ENCODE measurements at places on chromosomes 2 and 18. TPM values are rescaled to one million over a fixed set of nuclear protein-coding genes. Genes with fewer than 3 reads are reported as not detected.

G6PC2 gene
- total RNA-seq, result not detected

HDAC4 gene
- total RNA-seq, result 46.0 TPM

CDH19 gene
- not detected for total RNA-seq

GRCh38 chr2:106038601-106039375 is 155.3 kb downstream of the UXS1 start:
- no peak for DNase-seq

DNA sequence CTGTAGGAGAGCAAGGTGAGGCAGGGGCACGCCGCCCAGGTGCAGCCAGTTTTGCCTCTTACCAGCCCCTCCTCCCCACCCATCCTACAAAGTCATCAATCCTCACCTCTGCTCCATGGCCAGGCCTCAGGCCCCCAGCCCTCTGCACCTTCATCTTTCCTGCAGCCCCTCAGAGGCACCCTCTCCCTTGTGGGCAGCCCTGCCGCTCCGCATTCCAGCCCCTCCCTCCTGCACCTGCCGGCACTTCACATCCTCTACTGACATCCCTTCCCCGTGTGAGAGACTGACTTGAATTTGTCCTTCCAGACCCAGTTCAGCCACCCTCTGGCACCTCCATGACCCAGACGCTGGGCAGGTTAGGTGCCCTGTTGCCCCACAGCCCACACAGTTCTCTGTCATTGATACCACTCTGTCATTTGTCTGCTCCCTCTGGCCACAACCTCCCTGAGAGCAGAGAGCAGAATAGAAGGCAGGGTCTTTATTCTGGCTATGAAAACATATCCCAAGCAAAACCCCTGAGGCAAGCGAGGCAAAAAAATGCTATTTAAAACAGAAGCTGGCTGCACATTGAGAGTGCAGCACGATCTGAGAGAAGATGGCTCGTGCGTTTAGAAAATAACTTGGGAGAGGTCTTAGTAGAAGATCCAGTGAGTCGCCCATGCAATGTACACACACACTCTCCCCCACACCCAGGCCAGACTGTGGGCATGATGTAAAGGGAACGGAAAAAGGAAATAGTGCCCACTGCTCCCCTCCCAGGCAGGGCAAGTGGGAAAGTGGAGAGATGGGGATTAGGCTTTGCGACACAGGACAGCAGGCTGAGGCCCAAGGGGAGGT is 25.9 kb downstream of the SDC1 start:
- DNase-seq, result no peak

DNA sequence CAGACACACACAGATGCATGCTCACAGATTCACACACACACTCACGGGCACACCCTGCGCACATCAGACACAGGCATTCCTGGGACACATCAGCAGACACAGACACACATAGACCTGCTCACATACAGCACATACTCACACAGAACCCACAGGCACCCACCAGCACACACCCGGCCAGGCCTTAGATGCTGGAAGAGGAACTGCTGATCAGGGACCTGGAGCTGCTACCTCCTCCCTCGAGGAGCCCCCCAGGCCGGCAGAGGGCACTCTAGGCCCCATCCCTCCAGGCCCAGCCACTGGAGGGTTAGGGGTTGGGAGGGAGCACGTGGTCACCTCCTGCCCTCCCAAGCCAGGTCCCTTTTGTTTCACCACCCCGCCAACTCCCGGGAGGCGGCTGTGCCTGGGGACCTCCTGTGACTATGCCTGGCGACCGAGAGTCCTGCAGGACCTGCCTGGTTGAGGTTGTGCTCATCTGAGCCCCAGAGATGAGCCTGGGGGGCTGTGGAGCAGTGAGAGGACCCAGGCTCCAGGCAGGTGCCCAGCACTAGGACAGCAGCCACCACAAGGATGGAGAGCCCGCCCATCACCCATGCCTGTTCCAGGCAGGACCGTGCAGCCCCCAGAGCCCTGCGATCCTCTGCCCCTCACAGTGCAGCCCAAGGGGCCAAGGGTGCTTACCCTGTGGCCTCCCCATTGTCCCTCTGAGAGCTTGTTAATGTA is 21.0 kb upstream of the PTMA start:
- peak; percentile 84 for DNase-seq

ADI1 gene
- total RNA-seq, result 25.0 TPM

DNA sequence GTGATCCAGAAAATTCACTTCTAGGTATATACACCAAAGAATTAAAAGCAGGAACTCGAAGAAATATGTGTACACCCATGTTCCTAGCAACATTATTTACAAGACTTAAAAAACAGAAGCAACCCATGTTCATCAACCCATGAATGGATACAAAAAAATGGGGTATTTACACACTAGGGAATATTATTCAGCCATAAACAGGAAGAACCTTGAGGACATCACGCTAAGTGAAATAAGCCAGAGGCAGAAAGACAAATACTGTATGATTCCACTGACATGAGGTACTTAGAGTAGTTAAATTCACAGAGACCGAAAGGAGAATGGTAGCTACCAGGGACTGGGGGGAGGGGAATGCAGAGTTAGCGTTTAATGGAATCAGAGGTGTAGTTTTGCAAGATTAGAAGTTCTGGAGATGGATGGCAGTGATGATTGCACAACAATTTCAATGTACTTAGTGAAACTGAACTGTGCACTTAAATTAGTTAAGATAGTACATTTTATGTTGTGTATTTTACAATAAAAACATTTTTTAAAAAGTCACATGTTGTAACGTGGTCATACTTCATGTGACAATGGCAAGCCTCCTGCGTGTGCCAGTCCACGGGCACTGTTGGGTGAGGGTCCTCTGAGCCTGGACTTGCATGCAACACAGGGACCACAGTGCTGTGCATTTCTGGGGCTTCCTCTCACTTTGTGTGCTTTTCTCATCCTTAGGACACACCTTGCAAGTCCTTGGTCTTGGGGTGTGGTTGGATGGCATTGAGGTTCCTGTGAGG is 206.1 kb upstream of the HDAC4 start:
- no peak for DNase-seq

DNA sequence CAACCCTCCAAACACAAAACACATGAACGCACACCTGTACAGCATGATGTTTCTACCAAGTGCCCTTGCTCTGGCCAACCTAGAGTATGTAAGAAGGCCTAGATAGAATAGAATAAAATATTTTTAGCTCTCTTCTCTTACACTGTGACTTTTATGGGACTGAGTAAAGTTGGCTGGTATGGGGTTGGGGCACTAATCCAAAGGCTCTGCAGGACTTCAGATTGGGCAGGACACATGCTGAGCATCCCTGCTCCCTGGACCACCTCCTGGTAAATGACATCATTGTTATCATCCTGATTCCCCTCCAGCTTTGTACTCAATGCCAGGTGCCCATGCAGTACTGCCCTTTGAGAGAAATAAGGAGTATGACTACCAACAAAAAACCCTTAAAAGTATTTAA is 322.2 kb downstream of the SLC8A1 start:
- DNase-seq, result no peak

KIAA2012 gene
- total RNA-seq, result not detected

- no peak for DNase-seq
These were observed 312.8 kb upstream of the GYPC start for GRCh38 chr2:126343136-126343535.

- DNase-seq, result no peak
These were observed 680.2 kb downstream of the NYAP2 start for GRCh38 chr2:226079671-226080181.

GRCh38 chr2:159650574-159650973 is 34.2 kb upstream of the BAZ2B start:
- DNase-seq, result no peak

ERBB4 gene
- not detected for total RNA-seq

GRCh38 chr2:176534798-176535466 is 265.7 kb downstream of the MTX2 start:
- DNase-seq, result no peak

SNRNP27 gene
- total RNA-seq, result 52.0 TPM

- no peak for DNase-seq
These were observed 2.3 kb downstream of the KLHL41 start for GRCh38 chr2:169511818-169512217.

DNA sequence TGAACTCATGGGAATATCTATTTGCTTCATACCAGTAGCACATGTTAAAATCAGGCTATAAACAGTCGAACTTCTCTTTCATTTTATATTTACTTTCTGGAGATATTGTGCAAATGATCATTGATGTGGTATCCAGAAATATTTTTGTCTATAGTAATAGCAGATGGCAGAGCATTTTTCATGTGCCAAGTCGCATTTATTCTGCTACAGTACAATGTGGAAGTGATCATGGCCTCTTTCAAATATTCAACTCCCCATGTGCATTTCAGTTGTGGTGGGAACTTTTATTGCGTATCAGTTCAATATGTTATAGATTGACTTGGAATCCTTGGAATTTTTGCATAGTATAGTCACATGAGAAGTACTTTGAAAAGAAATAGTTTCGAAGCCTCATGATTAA is 57.4 kb downstream of the RHBDD1 start:
- DNase-seq, result no peak

DNA sequence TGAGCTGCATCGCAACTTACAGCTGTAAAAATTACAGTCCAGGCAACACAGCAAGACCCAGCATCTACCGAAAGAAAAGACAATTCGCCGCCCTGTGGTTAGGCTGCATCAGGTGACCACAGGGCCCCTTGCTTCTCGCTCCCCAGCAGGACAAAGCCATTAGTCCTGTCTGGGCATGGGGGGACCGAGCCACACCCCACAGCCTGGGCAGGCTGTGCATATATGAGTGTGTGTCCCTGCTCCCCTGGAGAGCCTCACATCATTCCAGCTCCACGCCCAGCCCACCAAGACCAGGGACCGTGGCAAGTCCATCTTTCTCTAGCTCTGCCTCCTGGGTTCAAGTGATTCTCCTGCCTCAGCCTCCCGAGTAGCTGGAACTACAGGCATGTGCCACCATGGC is 33.9 kb downstream of the SNORC start:
- no peak for DNase-seq

- DNase-seq, result peak; percentile 37
These were observed 219.9 kb downstream of the SH3RF3 start for GRCh38 chr2:109348671-109349502.

- DNase-seq, result no peak
These were observed 36.8 kb downstream of the ACVR1 start for GRCh38 chr2:157839162-157839801.

- no peak for DNase-seq
These were observed 254.7 kb downstream of the MREG start for GRCh38 chr2:215758691-215759090.

- DNase-seq, result no peak
These were observed 14.3 kb downstream of the PRKRA start for GRCh38 chr2:178436662-178437061.

GCFC2 gene
- 20.4 TPM for total RNA-seq

FAP gene
- not detected for total RNA-seq

- DNase-seq, result peak; percentile 68
These were observed 41.7 kb downstream of the SH3BP4 start for GRCh38 chr2:234993541-234993981.

DNA sequence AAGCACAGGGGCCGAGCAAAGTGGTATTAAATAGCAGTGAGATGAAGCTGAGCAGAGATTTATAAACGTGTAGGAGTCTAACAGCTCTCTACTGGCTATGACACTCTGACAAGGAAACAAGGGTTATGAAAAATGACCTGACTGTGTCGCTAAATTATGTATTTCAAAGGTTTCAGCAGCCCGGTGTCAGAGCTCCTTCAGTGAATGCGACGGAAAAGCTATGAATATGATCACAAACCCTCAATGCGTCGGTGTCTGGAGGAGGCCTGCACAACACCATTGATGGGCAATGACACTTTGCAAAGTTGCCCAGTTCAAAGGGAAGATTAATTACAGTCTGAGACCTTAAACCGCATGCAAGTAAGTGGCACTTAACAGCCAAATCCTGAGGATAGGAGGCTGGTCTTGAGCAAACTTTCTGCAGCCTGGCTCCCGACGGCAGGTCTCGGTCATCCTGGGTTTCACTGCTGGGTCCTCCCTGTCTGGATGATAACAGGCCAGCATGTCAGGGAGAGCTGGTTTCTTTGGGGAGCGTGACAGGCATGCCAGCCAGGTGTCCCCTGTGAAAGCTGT is 615.1 kb upstream of the SALL3 start:
- no peak for DNase-seq

DNA sequence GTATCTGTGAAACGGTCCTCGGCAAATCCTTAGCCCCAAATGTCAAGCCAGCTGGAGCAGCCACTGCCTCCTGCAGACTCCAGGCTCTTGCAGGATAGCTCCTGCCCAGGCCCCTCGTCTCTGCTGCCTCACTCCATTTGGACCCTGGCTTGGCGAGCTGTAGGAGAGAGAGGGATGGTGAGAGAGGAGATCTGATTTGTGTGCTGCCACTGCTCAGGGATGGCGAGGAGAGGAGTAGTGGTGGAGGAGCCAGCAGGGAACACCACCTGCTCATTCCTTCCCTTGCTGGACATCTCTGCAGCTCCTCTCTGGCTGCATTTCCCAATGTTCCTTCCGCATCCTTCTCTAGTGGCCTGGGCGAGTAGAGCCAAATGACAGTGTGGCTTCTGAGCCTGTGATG is 109.1 kb upstream of the NCK2 start:
- no peak for DNase-seq

DNA sequence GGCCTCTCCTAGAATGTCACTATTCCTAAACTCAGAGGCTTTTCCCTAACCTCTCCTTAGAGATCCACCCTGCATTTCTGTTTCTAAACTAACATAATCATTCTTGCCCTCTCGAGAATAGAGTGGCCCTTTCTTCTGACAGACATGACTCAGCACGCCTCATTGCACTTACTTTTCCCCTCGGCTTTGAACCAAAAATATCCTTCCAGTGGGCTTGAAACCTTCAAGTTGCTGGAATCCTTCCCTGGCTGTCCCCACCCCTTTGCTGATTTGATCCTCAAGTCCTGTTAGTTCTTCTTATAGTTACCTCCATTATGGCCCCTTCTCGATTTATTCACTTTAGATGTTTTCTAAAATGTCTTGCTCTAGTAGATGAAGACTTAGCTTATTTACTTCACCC is 158.0 kb downstream of the LTBP1 start:
- no peak for DNase-seq

DNA sequence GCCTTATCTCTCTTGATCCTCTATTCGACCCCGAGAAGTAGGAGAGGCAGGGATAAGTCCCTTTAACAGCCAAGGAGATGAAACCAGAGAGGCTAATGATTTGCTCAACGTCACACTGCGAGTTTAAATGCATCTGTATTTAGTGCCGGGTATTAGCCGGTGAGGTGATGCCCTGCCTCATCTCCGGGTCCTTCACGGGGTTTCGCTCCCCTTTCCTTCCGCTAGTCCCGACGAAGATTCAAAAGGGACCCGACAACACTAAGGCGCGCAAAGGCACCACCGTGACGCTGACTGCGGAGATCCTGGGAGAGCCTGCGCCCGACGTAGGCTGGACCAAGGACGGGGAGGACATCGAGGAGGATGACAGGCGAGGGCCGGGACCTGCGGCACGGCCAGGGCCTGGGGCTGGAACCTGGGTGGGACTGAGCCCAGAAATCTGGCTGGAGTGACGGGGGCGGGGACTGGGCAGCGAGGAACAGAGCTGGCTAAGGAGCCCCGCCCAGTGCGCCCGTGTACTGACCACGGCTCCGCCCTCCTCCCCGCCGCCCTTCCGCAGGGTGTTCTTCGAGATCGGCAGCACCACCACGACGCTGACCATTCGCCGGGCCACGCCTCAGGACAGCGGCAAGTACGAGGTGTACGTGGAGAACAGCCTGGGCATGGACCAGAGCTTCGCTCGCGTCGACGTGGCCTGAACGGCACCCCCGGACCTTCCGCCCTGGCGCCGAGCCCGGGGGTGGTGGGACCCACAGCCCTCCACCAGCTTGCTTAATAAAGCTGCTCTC is 1.0 kb upstream of the GMPPA start:
- DNase-seq, result peak; percentile 48
